Muscle of back (tissue), 13 donors: ENCODE measurements at places on chromosomes 5 and 9. TPM values are rescaled to one million over a fixed set of nuclear protein-coding genes. Genes with fewer than 3 reads are reported as not detected.

Gene IL5
- polyA plus RNA-seq = 0.30 TPM

Gene MYORG
- polyA plus RNA-seq = 18.7 TPM

Gene TUSC1
- 8.9 TPM for polyA plus RNA-seq

Gene MCCC2
- polyA plus RNA-seq = 23.0 TPM

Gene ZNF79
- polyA plus RNA-seq = 4.6 TPM

GRCh38 chr5:28397502-28397941 lies 1359.1 kb upstream of the CDH9 start:
- DNase-seq = no peak

- no peak for DNase-seq
These were observed 162.7 kb downstream of the ZNF608 start for GRCh38 chr5:124583469-124584350.

DNA sequence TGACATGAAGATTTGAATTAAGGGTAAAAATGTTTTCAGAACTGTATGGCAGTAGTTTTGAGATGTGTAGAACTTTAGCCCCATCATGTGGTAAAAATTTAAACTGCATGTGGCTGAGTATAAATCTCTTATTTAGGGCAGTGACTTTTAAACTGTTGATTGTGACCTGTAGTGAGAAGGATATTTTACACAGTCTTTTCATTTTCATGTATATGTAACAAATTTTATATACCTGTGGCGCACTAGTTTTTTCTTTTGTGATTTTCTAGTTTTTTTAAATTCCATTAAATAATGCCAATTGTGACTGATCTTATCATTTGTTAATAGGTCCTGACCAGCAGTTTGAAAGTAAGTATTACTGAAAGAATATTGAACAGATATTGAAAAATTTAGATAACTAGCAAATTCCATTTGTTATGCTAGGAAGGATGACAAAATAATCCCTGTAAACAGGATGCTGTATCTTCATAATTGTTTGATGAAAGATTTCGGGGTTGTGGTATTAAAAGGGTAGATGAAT lies 47.2 kb downstream of the GPBP1 start:
- DNase-seq = peak; percentile 77

DNA sequence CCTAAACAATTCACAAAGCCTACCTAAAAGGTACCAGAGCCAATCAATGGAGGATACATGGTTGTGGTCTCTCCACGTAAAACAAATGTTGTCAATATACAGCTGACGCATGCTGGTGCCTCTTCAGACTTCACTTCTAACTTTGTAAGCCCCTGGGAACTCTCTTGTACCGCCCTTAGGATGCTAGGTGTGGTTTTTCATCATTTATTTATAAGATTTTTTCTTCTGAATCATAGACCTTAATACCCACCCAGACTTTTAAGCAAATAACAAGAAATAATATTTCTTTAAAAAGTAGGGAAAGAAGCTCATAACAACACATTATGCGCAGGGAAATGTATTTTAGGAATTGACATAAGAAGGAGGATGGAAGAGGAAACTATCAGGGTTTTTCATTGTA lies 33.0 kb downstream of the SSBP2 start:
- no peak for DNase-seq

- no peak for DNase-seq
These were observed 217.0 kb downstream of the DMRT2 start for GRCh38 chr9:1267141-1267570.

DNA sequence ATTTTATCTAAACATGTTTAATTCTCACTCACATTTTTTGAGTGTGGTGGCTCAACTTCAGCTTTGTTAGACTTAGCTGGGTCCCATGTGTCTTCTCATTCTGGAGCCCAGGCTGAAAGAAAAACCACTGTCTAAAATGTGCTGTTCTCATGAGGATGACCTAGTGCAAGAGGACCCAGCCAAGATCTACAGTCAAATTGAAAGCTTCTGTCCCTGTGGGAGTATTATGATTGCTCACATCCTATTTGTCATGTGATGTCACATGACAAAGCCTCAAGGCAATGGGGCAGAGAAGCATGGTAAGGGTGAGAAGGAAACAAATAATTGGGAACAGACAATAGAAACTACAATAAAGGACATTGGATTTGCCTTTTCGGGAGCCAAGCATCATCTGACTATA lies 113.4 kb upstream of the ASTN2 start:
- no peak for DNase-seq

GRCh38 chr9:78354324-78354973 lies 57.5 kb downstream of the PSAT1 start:
- DNase-seq = no peak

- DNase-seq = peak; percentile 35
These were observed 33.1 kb downstream of the DAB2IP start for GRCh38 chr9:121684381-121685145.
